ENCODE measurements at places on chromosomes 1 and 21.

DNA sequence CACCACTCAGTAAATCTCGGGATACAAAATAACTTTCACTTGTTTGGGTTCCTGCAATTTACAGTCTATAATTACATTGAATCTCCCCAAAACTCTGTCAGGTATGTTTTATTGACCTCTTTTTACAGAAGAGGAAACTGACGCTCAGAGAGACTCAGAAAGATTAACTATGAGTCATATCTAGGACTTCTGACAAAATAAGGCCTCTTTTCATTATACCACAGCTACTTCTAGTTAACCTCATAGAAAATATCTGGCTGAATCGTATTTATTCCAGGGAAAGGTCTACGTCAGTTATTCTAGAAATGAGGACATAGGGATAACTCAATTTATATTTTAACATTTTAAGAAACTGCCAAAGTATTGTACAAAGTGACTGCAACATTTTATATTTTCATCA lies 211.1 kb upstream of the FAM78B start:
- DNase-seq = no peak

DNA sequence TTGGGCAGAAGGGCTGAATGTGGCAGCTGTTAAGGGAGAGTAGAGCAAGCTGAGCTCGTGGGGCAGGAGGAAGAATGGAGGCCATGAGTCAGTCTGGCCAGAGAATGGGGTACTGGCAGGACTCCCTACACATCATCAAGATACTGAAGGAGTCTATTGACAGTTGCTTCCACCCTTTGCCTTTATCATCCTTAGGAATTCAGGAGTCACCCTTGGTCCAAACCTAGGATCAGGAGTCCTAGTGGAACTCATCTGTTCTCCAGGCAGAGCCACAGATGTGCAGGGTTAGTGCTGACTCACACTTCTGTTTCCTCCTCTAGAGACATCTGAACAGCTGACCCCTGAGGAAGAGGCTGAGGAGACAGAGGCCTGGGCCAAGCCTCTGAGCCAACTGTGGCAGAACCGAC lies 18.7 kb upstream of the ST3GAL3 start:
- DNase-seq = no peak

GRCh38 chr1:214415131-214415530 lies 134.2 kb downstream of the SMYD2 start:
- no peak for DNase-seq

DNA sequence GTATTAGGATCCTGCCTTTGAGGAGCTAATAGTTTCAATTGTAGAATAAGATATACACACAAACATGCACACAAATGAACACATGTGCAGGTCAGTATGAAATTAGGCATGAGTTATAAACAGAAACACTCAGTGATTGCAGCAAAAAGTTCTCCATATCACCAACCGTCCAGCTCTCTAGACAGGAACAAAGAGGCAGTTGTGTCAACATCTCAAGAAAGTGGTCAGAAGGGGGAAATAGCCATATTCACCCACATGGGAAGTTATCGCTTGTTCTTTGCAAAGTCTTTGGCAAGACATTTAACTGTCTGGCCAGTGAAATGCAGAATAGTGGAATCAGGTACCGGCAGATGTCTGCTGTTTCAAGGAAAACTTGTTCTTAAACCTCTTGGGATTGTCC lies 29.4 kb upstream of the PIGC start:
- no peak for DNase-seq

GRCh38 chr21:33080776-33081175 lies 10.8 kb downstream of the OLIG1 start:
- DNase-seq = no peak

DNA sequence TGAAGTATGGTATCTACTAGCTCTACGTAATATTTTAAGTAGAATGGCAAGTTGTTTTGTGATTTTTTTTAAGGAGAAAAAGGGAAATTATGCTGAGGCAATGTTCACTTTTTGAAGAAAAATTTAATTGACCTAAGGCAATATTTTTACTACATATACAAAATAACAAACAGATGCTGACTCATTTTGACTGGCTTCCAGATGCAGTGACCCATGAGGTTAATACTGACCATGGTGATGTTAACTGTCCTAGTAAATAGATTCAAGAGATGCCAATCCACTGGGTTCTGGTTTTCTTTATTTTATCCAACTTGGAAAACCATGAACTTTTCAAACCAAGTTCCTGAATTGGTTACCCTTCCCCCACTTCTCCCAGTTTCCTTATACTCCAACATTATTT lies 154.9 kb downstream of the CRB1 start:
- DNase-seq = no peak

DNA sequence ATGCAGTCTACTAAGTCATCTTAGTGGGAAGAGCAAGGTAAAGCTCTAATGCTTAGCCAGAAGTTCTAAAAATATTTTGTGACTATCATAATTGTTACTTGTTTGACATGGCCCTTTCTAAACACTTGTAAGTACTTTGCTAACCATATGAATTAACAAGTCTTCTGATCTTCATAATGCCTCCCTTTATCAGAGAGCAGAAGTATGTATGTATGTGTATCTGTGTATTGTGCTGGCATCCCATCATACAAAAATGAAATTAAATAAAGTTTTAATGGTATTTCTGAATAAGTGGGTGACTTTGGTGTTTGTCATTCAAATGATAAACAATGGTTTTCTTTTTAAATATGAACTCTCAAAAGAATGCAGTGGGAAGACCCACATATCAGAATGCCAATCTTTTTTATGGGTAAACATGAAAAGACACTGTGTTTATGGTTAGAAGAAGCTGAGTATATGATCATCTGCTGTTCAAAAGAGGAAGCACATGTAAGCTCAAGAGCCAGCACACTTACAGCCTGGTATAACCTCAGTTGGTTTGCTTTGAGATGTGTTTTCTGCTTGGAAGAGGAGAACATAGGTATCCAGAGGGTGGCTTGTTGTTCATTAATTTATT lies 159.6 kb downstream of the CLEC20A start:
- no peak for DNase-seq

DNA sequence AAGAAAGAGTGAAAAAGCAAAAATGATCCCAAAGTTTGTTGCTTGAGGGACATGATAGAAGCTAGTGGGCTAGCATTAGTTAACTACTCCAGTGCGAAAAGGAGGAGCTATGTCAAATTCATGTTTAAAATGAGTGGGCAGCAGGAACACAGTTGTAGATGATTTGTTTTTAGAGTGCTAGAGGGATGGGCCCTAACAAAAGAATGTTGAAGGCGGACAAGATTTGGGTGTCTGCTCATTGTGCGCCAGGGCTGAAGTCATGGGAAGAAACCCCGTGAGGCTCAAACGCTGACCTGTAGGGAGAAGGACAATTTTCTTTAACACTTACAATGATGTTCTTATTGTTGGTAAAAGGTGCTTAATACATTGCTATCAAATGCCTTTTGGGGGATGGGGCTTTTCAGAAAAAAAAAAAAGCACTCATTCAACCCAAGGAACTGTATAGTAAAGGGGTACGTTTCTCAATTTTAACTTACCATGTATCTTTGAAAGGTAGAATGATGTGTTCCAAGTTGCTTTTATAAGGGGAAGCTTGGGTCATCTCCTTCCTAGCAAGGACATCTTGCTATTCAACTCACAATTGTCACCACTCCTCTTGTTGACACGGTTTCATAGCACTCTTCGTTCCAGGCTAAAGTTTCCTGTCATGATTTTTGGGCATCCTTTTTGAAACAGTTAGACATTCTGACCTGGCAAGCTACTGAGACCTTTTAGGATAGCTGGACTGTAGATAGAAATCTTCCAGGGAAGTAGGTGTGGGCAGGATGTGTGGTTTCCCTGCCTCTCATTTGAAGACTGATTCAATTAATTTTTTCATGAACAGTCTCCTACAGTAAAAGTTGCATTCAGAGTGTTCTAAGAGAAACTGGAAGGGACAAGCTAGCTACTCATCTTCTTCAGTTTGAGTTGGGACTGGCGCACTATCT lies 53.0 kb upstream of the CNN3 start:
- no peak for DNase-seq

GRCh38 chr1:210294999-210295745 lies 33.5 kb upstream of the HHAT start:
- DNase-seq = no peak

DNA sequence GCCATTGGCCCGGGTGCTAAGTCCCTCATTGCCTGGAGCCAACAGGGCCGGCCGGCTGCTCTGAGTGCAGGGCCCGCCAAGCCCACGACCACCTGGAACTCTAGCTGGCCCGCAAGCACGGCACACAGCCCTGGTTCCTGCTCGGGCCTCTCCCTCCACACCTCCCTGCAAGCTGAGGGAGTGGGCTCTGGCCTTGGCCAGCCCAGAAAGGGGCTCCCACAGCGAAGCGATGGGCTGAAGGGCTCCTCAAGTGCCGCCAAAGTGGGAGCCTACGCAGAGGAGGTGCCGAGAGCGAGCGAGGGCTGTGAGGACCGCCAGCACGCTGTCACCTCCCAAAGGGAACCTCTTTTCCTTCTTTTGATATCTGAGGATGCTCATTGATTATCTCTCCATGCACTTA lies 283.4 kb downstream of the PRDM2 start:
- no peak for DNase-seq

DNA sequence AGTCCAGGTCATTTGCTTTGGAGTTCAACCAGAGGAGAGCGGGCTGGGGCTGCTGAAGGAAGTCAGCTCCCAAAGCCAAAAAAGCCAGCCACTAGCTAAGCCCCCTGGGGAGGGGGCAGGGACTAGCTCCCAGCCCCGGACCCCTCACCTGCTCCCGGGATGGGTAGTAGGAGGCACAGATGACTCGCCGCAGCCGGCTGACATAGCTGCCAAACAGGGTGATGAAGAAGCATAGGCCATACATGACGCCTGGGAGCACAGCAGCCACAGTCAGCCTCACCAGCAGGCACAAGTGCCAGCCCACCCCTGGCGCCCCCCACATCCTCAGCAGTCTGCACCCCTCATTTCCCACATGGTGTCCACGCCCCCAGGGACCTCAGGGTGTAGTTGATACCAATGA lies 7.4 kb downstream of the DCST2 start:
- no peak for DNase-seq

- no peak for DNase-seq
These were observed 2.4 kb downstream of the ECHDC2 start for GRCh38 chr1:52919051-52919722.

DNA sequence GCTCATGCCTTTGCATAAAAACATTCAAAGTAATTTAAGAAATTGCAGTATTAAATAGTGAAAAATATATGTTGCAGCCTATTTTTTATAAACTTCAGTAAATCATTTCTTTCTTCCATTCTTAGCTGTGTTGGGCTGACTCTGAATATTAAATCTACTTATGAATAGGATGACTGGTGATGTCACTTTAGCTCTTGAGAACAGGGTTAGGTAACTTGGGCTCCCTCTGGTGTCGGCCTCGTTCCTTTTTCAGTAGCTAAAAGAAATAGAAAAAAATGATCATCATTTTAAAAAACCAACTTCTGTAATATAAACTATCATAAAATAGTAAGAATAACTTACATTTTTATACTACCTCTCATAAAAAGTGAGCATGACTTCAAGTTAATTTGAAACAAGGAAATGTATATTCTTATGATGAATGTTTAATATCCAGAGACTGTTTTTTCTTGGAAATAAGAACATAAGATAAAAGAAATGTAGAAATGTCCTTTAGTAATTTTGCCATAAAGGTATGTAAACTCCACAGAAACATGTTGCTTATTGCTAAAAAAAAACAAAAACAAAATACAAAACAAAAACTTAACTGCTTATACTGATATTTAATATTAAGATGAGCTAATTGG lies 26.8 kb upstream of the NCAM2 start:
- DNase-seq = no peak

GRCh38 chr1:63827411-63828321 lies 53.8 kb downstream of the ROR1 start:
- DNase-seq = no peak

GRCh38 chr1:74316302-74316701 lies 81.1 kb downstream of the TNNI3K start:
- no peak for DNase-seq

- DNase-seq = no peak
These were observed 1271.0 kb downstream of the BRINP3 start for GRCh38 chr1:189206617-189207016.

- DNase-seq = no peak
These were observed 338.7 kb downstream of the LRRIQ3 start for GRCh38 chr1:73859227-73859626.

GRCh38 chr1:108880850-108881249 lies 4.1 kb downstream of the GPSM2 start:
- DNase-seq = no peak

DNA sequence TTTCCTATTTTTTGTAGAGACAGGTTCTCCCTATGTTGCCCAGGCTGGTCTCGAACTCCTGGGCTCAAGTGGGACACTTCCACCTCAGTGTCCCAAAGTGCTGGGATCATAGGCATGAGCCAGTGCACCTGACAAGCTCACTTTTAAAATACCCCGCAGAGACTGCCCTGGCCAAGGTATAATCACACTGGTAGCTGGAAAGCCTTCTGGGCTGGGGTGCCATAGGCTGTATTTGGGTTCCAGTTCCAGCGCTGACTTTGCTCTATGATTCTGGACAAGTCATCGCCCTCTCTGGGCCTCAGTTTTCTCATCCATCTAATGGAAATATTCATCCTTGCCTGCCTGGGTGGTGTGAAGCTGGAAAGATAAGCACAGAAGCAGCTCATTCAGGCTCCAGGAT lies 10.4 kb downstream of the LDLRAD1 start:
- no peak for DNase-seq

- DNase-seq = no peak
These were observed 113.6 kb downstream of the GREM2 start for GRCh38 chr1:240498335-240498734.

GRCh38 chr1:51607681-51608095 lies 9.2 kb upstream of the OSBPL9 start:
- no peak for DNase-seq

GRCh38 chr1:172341697-172342096 lies 78.8 kb upstream of the C1orf105 start:
- DNase-seq = no peak

DNA sequence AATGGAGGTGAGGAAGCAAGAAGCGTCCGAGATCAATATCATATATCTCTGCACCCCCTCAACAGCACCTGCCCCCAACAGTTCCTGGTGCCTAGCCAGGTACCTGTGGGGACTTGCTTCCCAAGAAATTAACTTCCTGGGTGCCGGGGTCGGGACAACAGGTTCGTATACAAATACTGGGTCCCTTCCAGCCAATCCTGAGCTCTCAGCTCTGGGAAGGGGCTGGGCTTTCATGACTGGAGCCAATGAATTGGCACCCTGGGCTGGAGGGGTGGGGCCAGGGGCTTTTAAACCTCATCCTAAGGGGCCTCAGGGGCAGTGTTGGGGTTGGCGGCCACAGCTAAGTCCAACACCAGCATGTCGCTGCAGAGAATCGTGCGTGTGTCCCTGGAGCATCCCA lies at the start of gene PADI3:
PADI3 (plus strand) TSS at position 318 of the 400 bp plus-strand sequence; CDS start at position 358, 40 bp downstream.
- no peak for DNase-seq

DNA sequence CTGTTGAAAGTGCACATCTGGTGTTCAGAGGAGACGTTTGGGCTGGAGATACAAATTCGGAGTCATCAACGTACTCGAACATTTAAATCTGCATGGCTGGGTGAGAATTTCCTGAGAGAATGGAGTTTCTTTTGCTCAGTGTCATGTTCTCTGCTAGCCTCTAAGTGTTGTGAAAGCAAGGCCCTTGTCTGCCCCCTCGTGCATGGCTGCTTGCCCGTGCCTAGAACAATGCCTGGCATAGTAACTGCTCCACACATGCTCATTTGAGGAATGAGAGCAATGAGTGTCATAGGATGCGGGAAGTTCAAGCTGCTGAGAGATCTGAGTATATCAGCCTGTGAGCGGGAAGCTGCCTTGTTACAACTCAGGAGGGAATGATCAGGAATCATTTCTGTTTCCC lies 171.1 kb upstream of the CSF3R start:
- no peak for DNase-seq

Measured in omental fat pad (tissue), 4 donors.